ENCODE measurements at places on chromosomes 1 and 21.
A peak's percentile ranks its signal among the peaks of the same experiment; 100 is the strongest.

- peak; percentile 60 for DNase-seq
Observed at GRCh38 chr1:200279810-200280411, 129.9 kb downstream of the ZNF281 start.

DNA sequence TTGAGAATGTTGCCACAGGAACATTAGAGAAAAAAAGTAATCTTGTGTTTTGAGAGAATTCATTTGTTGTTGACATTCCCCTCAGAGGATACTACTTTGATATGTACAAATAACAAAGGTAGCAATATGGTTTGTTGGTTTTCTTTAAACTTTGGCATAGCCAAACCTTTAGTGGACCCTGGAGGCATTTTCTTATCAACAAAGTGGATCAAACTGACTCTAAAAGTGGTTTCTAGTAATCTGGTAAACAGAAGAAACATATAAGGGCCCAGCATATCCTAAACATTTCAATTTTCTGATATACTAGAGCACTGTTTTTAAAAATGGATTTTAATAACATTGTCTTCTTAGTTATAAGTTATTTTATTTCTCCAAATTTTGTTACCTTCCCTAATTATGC lies 29.8 kb downstream of the POU2F1 start:
- no peak for DNase-seq

GRCh38 chr1:85708829-85709227 lies 595 bp upstream of the ZNHIT6 start:
- no peak for DNase-seq

GRCh38 chr1:4699376-4700301 lies 45.2 kb downstream of the AJAP1 start:
- DNase-seq: no peak

DNA sequence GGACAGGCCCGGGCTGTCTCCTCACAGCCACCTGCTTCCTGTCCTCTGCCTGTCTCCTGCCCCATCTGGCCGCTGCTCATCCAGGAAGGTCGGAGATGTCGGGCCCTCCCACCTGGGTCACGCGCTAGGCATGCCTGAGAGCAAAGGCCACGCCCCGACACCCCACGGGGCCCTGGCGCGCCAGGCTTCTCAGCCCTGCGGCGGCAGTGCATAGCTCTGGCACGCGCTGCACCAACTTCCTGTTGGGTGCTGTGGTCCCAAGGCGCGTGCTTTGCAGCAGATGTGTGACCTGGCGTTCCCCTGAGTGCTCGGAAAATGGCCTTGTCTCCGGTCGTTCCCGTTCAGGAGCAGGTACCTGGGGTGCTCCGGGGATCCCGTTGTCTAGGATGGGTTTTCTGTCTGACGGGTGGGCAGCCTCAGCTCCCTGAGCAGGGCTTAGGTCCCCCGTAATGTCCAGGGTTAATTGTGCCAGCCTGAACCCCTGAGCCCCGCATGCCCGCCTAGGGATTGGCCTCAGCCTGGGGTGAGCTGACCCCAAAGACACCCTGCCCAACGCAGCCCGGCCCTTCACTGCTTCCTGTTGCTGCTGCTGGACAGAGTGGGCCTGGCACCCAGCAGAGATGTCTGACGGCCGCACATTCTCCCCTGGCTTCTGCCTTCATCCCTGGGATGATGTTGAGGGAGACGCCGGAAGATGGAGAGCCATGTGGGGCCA lies 19.4 kb upstream of the KCNAB2 start:
- DNase-seq: no peak

DNA sequence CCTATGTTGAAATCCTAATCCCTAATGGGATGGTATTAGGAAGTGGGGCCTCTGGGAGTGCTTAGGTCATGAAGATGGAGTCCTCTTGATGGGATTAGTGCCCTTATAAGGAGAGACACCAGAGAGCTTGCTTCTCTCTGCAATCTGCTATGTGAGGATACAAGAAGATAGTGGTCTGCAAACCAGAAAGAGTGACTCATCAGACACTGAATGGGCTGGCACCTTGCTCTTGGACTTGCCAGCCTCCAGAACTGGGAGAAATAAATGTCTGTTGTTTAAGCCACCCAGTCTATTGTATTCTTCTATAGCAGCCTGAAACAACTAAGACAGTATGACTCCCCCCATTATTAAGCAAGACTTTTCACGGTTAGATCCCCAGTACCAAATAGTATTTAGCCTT lies 43.3 kb downstream of the C8B start:
- no peak for DNase-seq

- no peak for DNase-seq
Observed at GRCh38 chr1:184487531-184488193, 100.8 kb downstream of the C1orf21 start.

DNA sequence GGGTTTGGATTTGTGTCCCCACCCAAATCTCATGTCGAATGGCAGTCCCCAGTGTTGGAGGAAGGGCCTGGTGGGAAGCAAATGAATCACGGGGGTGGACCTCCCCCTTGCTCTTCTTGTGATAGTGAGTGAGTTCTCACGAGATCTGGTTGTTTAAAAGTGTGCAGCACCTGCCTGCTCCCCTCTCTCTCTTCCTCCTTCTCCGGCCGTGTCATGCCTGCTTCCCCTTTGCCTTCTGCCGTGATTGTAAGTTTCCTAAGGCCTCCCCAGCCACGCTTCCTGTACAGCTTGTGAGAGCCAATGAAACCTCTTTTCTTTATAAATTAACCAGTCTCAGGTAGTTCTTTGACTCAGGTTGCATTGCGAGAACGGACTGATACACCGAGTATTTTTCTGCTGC lies 15.9 kb downstream of the CLDN14 start:
- no peak for DNase-seq

GRCh38 chr1:6178751-6179563 lies 1.2 kb downstream of the CHD5 start:
- DNase-seq: no peak

DNA sequence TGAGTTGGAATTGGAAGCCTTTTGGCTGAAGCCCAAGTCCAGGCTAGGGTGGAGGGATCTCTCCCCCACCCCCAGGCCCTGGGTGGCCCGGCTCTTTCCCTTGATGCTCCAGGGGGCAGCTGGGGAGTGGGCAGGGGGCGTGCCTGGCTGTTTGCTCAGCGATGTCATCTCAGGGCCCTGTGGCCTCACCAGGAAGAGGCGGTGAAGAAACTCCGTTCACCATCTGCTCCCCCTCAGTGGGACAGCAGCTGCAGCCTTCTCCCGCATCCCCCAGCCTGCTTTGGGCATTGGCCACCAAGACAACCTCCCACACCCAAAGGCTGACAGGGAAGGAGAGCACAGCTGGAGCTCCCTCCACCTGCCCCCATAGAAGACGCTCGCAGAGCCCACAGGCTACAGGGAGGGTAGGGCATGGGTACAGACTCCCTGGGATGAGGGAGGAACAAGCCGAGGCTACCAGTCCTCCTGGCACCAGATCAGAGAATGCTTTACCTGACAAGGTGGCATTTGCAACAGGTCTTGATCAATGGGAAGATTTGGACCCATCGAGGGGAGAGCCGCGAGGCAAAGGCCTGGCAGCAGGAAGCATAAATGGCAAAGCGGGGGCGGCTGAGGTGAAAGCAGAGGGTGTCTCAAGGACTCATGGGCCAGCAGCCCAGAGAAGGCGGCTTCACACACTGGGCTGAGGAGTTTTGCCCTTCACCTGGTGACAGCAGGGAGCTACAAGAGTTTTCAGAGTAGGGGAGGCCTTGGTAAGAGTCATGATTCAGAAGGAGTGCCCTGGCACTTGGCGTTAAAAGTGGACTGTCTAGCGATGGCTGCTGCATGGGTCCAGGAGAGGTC lies 6.5 kb upstream of the GUCA2A start:
- DNase-seq: no peak

- no peak for DNase-seq
Observed at GRCh38 chr1:119782631-119783325, 14.1 kb upstream of the HMGCS2 start.

DNA sequence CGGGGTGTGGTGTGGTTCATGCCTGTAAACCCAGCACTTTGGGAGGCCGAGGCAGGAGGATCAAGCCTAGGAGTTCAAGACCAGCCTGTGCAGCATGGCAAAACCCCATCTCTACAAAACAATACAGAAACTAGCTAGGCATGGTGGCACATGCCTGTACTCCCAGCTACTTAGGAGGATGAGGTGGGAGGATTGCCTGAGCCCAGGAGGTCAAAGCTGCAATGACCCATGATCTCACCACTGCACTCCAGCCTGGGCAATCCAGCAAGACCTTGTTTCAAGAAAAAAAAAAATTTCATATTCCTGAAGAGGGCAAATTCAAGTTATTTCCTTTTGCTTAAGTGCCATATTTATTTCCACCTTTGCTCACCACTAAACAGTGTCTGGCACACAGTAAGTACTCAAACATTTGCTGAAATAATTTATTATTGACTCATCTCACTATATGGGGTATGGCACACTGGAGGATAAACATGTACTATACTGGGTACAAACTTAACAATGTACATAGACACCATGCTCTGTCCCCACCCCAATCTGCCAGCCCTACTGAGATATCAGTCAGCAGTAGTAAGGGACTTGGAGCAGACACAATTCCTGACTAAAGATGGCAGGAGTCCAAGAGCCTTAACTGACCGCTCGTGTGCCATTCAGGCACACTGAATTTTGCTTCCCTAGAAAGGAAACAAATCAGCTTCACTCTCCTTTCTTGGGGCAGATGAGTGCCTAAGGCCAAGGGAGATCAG lies 15.5 kb downstream of the MEAF6 start:
- no peak for DNase-seq

- DNase-seq: no peak
Observed at GRCh38 chr1:33268927-33269610, 12.8 kb downstream of the ZNF362 start.

GRCh38 chr1:247175458-247175857 lies 3.6 kb upstream of the ZNF124 start:
- no peak for DNase-seq

DNA sequence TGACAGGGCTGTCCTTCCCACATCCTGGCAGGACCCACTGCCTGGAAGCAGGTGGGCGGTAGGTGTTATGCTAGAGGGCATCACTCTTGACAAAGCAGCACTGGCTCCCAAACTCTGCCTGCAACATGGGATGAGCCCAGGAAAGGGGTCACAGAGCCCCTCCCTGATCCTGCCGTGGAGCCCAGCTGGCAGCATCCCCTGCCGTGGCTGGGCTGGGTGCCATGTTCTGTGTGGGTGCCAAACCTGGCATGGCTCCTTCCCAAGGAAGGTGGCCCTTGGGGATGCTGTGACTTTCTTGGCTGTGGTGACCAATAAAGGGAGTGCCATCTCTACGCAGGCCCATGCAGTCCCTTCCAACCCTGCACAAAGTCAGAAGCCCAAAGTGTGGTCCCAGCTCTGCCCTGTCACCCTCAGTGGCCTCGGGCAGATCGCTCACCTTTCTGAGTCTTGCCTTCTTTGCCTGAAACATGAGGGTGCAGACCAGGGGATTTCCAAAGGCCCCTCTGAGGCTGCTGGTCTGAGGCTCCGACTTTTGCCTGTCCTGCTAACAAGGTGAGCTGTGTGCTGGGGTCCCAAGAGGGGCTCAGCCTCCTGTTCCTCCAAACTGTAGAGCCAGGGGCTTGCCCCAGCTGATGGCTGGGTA lies 6.0 kb downstream of the CDK18 start:
- no peak for DNase-seq

DNA sequence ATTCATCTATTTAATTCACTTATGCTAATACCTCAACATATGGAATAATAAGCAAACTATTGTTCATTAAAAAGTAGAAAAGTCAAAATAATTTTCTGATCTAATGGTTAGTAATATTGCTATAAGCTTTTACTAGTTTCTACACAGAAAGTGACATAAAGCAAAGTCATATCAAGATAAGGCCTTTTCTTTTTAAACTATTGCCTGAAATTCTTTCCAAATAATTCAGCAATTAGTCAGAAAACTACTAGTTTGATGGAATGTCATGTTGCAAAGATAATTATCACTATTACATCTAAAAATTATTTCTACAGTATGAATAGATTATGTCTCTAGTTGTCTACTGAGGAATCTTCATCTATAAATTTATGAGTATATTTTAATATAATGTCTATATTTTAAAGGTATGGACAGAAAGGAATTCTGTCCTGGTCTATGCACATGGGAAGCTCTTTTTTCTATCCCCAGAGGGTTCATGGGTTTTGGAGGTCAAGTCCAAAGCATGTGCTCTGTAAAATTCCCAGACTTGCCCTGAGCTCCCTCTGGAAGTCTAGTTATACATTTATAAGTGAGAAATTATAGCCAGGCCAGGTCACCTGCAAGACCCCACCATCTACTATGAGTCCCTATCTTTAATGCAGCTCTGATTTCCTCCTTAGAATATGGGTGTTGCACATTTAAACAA lies 84.6 kb upstream of the DPYD start:
- DNase-seq: no peak

All from HTR-8/SVneo (cell line).